SW480 (cell line): ENCODE measurements at places on chromosomes 3 and 15.

DNA sequence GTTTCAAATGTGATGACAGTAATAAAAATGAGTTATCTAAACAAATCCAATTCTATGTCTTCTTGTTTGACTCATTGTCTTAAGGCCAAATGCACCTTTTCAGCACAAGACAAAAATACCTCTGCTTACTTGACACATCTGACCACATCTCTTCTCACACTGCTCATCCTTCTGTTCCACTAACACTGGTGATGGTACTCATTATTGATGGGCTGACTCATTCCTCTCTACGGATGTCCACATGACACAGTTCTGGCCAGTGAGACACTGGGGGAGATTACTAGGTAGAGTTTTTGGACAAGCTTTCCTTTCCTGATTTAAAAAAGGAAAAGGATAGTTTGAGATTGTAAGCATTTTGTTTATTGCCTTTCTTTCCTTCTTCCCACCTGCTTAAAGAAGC, 410.6 kb upstream of the THRB start:
- no peak for DNase-seq

GRCh38 chr3:185753354-185753753, 71.5 kb downstream of the IGF2BP2 start:
- no peak for DNase-seq

- DNase-seq = no peak
Observed at GRCh38 chr3:95148107-95148506, 1085.2 kb downstream of the NSUN3 start.

GRCh38 chr3:111924283-111924682, 54.5 kb upstream of the ABHD10 start:
- DNase-seq = peak; percentile 18

DNA sequence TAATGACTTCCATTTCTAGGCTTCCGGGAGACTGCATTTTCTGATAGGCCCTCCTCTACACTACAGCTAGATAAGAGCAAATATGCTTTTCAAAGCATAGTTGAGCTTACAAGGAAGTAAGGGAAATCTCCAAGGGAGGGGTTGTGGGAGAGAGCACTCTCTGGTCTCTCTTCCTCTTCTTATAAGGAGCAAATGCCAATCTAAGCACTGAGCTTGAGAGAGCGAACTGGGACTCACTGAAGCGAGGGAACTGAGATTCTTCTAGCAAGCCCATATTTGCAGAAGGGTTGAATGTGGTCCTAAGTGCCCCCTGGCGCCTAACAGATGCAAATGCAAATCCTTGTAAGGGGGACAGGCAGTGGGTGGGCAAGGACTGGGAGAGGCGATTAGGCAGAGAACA, 164.8 kb downstream of the ERC2 start:
- peak; percentile 22 for DNase-seq

GRCh38 chr3:198032039-198032936, 72.3 kb downstream of the LMLN start:
- DNase-seq = no peak

- no peak for DNase-seq
Observed at GRCh38 chr3:191019855-191020254, 157.4 kb upstream of the GMNC start.

DNA sequence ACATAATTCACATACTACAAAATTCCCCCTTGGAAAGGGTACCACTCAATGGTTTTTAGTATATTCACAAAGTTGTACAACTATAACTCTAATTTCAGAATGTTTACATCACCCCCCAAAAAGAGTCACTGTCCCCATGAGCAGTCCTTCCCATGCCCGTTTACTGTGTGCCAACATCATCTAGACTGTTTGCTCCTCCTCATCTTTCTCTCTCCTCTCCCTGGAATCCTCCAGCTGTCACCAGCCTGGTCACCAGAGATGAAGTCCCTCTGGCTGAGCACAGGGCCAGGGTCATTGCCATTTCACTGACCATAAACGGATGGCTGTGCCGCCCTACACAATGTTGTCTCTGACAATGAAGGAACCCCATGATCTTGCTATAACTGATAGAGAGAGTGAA, 45.2 kb downstream of the C2CD4B start:
- DNase-seq = no peak

DNA sequence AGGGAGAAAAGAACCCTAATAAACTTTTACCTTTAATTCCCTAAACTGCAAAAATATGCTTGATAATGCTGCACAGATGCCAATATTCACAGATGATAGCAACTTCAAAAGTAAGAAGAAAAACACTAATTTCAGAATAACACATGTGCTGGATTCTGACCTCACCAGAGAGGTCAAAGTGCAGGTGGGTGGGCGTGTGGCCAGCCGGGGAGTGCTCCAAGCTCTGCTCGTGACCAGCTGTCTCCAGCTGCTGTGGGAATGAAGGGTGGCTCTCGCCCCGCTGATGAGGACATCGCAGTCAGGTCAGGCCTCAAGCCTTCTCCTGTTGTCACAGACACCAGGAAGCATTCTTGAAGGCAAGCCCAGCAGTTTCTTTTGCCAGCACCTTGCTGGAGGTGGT, 57.1 kb downstream of the ADAMTS17 start:
- DNase-seq = peak; percentile 10

GRCh38 chr3:183396662-183397391, 31.6 kb downstream of the MCF2L2 start:
- DNase-seq = no peak

- DNase-seq = no peak
Observed at GRCh38 chr3:124741027-124741426, 10.8 kb downstream of the UMPS start.
